ENCODE measurements at places on chromosomes 1 and 21.
A peak's percentile ranks its signal among the peaks of the same experiment; 100 is the strongest.

DNA sequence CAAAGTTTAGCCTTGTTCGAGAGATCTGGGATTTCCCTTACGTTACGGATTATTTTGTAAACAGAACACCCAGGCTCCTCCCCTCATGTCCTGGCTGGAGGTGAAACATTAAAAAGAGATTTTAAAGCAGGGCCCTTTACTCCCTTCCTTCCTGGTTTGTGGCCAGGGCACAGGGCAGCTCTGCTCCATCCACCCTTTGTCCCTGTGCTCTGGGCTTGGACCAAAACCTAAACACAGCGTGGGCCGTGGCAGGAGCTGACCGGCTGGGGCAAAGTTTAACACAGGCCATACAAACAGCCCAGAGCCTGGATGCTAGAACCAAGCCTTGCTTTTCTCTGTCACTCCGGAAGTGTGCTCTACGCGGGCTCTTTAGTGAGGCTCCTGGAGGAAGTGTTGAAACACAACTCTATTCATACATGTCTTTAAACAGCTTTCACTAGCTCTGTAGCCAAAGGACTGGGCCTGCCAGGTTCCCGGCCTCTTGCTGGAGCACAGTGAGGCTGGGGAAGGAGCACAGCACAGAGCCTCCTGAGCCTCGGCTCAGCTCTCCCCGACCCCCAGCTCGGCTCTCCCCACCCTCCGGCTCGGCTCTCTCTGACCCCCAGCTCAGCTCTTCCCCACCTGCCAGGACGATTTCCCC, 84.7 kb downstream of the PDE9A start:
- DNase-seq = no peak

DNA sequence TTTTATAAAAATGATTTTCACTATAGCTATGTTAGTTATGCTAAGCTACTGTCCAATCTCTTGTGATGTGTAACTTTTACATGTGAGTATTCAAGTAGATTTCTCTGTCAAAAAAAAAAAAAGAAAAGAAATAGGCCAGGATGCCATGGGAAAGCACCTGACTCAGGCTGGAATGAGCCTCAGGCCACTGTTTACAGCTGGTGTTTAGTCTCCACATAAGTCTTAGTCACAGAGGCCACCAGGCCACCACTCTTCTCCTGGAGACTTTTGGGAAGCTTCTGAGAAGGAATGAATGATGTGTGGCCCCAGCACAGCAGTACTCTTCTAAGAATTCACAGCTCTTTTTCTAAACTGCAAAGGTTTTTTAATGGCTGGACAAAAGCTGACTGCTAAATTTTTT, 48.9 kb downstream of the CHML start:
- no peak for DNase-seq

- DNase-seq = no peak
Observed at GRCh38 chr21:45441431-45442255, 36.7 kb downstream of the COL18A1 start.

GRCh38 chr21:45947716-45948255, 33.8 kb upstream of the COL6A1 start:
- no peak for DNase-seq

DNA sequence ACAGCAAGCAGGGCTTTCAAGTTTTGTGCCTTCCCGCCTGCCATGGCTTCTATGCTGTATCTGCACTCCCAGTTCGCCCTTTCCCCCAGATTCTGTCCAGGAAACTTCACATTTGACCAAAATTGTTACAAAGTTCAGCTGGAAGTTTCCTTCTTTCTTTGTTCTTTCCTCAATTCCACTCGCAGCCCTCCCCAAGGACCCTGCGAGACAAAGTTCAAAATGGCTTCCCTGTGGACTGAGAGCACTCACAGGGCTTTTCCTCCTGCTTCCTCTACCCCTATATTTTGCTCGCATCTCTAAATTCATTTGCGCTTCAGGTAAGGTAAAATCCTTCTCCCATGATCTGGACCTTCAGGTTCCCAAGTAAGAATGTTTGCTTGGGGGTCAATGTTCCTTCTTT, 1348.4 kb upstream of the B3GALT2 start:
- no peak for DNase-seq

DNA sequence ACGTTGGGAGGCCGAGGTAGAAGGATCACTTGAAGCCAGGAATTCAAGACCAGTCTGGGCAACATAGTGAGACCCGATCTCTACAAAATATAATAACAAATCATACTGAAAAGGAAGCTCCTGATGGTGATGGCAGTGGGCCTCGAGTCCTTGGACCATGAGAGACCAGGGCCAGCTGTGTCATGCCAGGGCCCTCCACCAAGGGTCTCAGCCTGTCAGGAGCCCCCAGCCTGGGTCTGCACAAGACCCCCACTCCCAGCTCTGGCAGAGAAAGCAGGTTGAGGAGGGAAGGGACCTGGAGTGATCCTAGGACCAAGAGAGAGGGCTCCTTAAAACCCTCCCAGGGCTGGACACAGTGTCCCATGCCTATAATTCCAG, 6.7 kb upstream of the CTRC start:
- no peak for DNase-seq

GRCh38 chr21:45533361-45533845, 8.8 kb downstream of the SLC19A1 start:
- no peak for DNase-seq

DNA sequence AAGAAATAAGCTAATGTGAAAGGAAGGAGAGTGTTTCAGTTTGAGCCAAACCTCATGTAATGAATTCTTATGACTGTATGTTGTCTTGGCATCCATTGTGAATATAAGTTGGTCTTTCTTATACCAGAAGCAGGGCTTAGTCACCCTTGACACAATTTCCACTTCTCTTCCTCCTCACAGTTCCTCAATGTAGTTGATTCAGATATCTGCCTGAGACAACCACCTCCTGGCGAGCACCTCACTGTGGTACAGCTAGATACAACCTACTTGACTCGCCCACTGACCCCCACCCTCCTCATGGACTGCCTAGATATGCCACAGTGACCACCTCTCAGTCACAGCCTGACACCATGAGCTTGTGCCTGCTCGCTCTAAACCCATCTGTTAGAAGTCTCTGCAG, 45.6 kb downstream of the KYAT3 start:
- DNase-seq = peak; percentile 1

DNA sequence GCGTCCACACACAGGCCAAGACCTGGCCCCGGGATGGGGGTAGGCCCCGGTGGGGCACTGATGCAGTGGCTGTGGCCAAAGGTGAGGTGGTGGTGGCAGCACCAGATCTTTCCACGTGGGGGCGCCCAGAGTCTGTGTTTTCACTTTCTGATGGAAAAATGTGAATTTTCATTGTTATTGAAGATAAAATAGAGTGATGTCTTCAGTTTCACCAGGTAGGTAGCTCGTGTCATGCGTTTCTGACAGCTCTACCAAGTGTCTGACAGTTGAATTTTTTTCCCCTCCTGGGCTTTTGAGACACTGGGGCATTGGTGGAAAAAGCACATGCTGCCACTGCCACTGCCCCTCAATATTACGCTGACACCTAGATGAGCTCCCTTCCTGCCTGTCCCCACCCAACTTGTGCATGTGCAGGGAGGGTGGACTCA, 40.0 kb upstream of the MAGOH start:
- no peak for DNase-seq

DNA sequence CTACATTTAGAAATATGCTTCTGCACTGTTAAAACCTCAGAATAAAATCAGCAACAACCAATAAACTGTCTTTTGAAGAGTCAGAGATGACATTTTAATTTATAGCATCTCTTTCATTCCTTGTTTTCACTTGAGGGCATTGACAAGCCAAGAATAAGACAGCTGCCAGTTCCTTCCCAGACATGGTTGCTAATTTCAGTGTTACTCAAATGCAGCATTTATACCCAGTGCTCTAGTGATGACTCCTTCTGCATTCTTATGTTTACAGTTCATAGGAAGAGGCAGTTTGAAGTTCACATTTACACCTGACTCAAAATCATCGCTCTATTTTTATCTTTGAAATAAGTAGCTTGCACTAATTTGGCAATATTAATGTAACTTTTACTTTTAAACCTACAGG, 44.9 kb downstream of the PLA2G4A start:
- no peak for DNase-seq
